Adipose tissue (tissue), 3 donors: ENCODE measurements at places on chromosomes 4 and X. TPM values are rescaled to one million over a fixed set of nuclear protein-coding genes. Genes with fewer than 3 reads are reported as not detected.

Gene FGF2
- 9.3 TPM for polyA plus RNA-seq

Gene GABRB1
- polyA plus RNA-seq, result not detected

Gene IL13RA1
- polyA plus RNA-seq, result 14.7 TPM

Gene WDFY3
- 8.8 TPM for polyA plus RNA-seq

Gene KDR
- 37.4 TPM for polyA plus RNA-seq

Gene MAGEE1
- 1.5 TPM for polyA plus RNA-seq

Gene GAB3
- 0.85 TPM for polyA plus RNA-seq

Gene RAB40A
- 0.06 TPM for polyA plus RNA-seq

Gene TLR10
- 0.15 TPM for polyA plus RNA-seq

Gene STATH
- not detected for polyA plus RNA-seq

Gene HTN3
- polyA plus RNA-seq, result not detected

Gene CXCL8
- polyA plus RNA-seq, result 1.6 TPM

Gene POU3F4
- not detected for polyA plus RNA-seq

Gene IL9R
- polyA plus RNA-seq, result not detected

Gene FAM133A
- polyA plus RNA-seq, result not detected

Gene CYLC1
- polyA plus RNA-seq, result not detected

Gene ARSJ
- polyA plus RNA-seq, result 2.2 TPM

Gene MAGEC1
- not detected for polyA plus RNA-seq

Gene XAGE2
- polyA plus RNA-seq, result not detected

Gene HGFAC
- polyA plus RNA-seq, result 0.46 TPM

Gene RAB9B
- polyA plus RNA-seq, result 0.45 TPM

Gene NAA11
- not detected for polyA plus RNA-seq

Gene CLNK
- polyA plus RNA-seq, result 0.01 TPM

Gene PLP1
- polyA plus RNA-seq, result 3.0 TPM

Gene YIPF7
- polyA plus RNA-seq, result not detected

Gene SLC34A2
- not detected for polyA plus RNA-seq

Gene CT45A5
- polyA plus RNA-seq, result not detected

Gene CHIC2
- 23.4 TPM for polyA plus RNA-seq

Gene SHROOM2
- polyA plus RNA-seq, result 1.7 TPM

Gene TSPAN7
- polyA plus RNA-seq, result 29.6 TPM

Gene MND1
- 0.61 TPM for polyA plus RNA-seq

Gene SERTM2
- polyA plus RNA-seq, result not detected

Gene VCX2
- not detected for polyA plus RNA-seq

Gene GLRB
- polyA plus RNA-seq, result 2.1 TPM

Gene CPZ
- 6.9 TPM for polyA plus RNA-seq

Gene P2RY4
- polyA plus RNA-seq, result not detected

Gene USP17L21
- polyA plus RNA-seq, result not detected

Gene GC
- not detected for polyA plus RNA-seq

Gene SSX4B
- not detected for polyA plus RNA-seq

Gene CT47B1
- not detected for polyA plus RNA-seq

Gene SH3D19
- polyA plus RNA-seq, result 9.0 TPM

Gene CTSO
- polyA plus RNA-seq, result 14.8 TPM

Gene PTTG2
- not detected for polyA plus RNA-seq

Gene EREG
- 4.0 TPM for polyA plus RNA-seq

Gene SPARCL1
- 416 TPM for polyA plus RNA-seq

Gene SMIM14
- polyA plus RNA-seq, result 15.7 TPM

Gene GPC3
- polyA plus RNA-seq, result 5.0 TPM

Gene ERAS
- not detected for polyA plus RNA-seq

Gene TMEM154
- 0.12 TPM for polyA plus RNA-seq
